Left lobe of liver (tissue), 2 donors: ENCODE measurements at places on chromosomes 7 and 10. TPM values are rescaled to one million over a fixed set of nuclear protein-coding genes. Genes with fewer than 3 reads are reported as not detected.

The UTF1 gene
- total RNA-seq = not detected

The HOXA13 gene
- total RNA-seq = 0.03 TPM

The PTF1A gene
- not detected for total RNA-seq

The ARHGAP22 gene
- 0.13 TPM for total RNA-seq

The RASA4B gene
- total RNA-seq = 2.9 TPM

The C10orf90 gene
- 0.18 TPM for total RNA-seq

The FBXO24 gene
- total RNA-seq = 1.0 TPM

The ZNF273 gene
- 0.48 TPM for total RNA-seq

The ODAD2 gene
- total RNA-seq = 0.28 TPM

The PRKRIP1 gene
- total RNA-seq = 10.8 TPM

The C10orf67 gene
- total RNA-seq = not detected

The CNTNAP2 gene
- total RNA-seq = 2.0 TPM

The TAC1 gene
- total RNA-seq = not detected

The RTKN2 gene
- 0.05 TPM for total RNA-seq

The FEZF1 gene
- not detected for total RNA-seq

The CXCL12 gene
- total RNA-seq = 50.3 TPM

The PKD2L1 gene
- total RNA-seq = 0.20 TPM

The KAZALD1 gene
- 0.78 TPM for total RNA-seq

The AKR1E2 gene
- 1.3 TPM for total RNA-seq

The IDI2 gene
- not detected for total RNA-seq

The STOX1 gene
- total RNA-seq = 0.60 TPM

The CALD1 gene
- 145 TPM for total RNA-seq

The OR6V1 gene
- not detected for total RNA-seq

The NYAP1 gene
- total RNA-seq = 0.38 TPM

The LRMDA gene
- 9.1 TPM for total RNA-seq

The PALD1 gene
- 1.1 TPM for total RNA-seq

The STEAP1 gene
- 5.5 TPM for total RNA-seq

The CYP3A4 gene
- 1,005 TPM for total RNA-seq

The AHR gene
- 24.7 TPM for total RNA-seq

The FGFBP3 gene
- 0.33 TPM for total RNA-seq

The PRKCQ gene
- total RNA-seq = 0.20 TPM

The OPN1SW gene
- not detected for total RNA-seq

The ANKRD61 gene
- not detected for total RNA-seq

The HEPACAM2 gene
- not detected for total RNA-seq

The GLI3 gene
- 0.88 TPM for total RNA-seq

The TMEM236 gene
- 0.15 TPM for total RNA-seq

The CCDC186 gene
- 5.6 TPM for total RNA-seq

The AKR1C8 gene
- total RNA-seq = 24.7 TPM

The LBX1 gene
- not detected for total RNA-seq

The ANXA8L1 gene
- total RNA-seq = 0.86 TPM

The MPP7 gene
- total RNA-seq = 1.4 TPM

The CPA2 gene
- 1.9 TPM for total RNA-seq

The INPP5F gene
- 2.6 TPM for total RNA-seq

The BMPER gene
- total RNA-seq = 6.9 TPM

The SEMA4G gene
- total RNA-seq = 80.4 TPM

The CPXM2 gene
- total RNA-seq = 0.45 TPM

The KIF20B gene
- 2.0 TPM for total RNA-seq

The GIMAP1 gene
- 1.4 TPM for total RNA-seq
